ENCODE measurements at places on chromosomes 11 and 22.
A peak's percentile ranks its signal among the peaks of the same experiment; 100 is the strongest.

DNA sequence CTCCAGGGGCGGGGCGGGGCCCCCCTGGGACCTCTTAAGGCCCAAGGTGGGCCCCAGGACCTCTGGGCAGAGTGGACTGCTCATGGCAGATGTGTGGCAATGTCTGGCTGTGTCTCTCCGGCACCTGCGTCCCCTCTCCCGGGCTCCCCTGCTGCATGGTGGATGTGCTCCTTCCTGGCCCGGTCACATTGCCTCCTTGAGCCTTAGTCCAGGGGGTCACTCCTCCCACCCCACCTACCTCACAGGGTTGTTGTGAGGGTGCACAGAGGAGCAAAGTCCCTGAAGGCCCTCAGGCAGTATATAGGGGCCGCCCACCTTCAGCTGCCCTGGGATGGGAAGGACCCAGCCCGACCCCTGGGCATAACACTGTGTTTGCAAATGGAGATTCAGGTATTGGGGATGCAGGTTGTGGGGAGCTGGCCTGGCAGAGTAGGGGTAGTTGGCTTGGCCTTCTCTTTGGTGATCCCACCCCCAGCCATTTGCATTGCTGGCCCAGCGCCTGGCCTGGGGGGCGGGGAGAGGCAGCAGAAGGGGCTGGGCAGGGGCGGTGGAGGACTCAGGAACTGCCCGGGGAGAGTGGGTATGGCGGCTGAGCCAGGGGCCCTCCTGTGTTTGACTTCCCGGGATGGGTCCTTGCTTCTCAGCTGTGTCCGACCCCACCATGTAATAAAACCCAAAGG lies 11.3 kb downstream of the KCTD17 start:
- no peak for DNase-seq

DNA sequence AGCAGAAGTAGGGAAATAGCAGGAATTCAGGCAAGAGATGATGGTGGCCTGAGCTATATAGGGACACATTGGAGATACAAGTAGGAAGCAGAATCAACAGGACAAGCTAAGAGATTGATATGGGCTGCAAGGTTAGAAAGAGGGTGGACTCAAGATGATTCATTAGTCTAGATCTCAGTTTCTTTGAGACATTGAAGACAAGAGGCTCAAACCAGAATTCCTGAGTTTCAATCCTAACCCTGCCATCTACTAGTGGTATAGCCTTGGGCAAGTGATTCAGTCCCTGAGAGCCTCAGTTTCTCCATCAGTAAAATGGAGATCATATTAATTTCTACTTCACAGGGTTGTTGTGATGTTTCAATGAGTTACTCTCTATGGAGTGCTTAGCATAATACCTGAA lies 53.1 kb upstream of the NAV2 start:
- no peak for DNase-seq

DNA sequence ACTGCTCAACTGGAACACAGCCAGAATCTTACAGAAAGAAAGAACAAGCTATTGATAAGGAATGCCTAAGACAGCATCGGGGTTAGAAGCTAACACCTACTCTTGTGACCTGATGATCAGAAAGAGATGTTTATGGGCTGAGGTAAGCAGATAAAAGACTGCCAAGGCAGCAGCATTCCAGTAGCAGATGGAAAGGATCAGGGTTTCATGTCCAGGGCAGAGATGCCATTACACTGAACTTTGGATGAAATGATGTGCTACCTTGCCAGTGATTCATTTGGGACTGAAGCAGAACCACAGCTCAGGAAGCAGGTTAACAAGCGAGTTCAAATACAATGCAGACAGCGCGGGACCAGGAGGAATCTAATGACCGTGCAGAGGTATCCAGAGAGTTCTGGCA lies 27.1 kb upstream of the APOA1 start:
- DNase-seq, result no peak

DNA sequence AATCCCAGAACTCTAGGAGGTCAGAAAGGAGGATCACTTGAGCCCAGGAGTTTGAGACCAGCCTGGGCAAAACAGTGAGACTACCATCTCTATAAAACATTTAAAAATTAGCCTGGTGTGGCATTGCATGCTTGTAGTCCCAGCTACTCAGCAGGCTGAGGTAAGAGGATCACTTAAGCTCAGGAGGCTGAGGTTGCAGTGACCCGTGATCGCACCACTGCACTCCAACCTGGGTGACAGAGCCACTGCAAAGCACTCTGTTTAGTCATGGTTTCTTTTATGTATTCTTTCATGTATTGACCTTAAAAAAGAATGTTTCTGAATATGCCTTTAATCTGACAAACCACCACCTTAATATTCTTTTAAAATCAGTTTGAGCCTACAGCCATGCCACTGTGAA lies 52.2 kb downstream of the BIRC2 start:
- no peak for DNase-seq

DNA sequence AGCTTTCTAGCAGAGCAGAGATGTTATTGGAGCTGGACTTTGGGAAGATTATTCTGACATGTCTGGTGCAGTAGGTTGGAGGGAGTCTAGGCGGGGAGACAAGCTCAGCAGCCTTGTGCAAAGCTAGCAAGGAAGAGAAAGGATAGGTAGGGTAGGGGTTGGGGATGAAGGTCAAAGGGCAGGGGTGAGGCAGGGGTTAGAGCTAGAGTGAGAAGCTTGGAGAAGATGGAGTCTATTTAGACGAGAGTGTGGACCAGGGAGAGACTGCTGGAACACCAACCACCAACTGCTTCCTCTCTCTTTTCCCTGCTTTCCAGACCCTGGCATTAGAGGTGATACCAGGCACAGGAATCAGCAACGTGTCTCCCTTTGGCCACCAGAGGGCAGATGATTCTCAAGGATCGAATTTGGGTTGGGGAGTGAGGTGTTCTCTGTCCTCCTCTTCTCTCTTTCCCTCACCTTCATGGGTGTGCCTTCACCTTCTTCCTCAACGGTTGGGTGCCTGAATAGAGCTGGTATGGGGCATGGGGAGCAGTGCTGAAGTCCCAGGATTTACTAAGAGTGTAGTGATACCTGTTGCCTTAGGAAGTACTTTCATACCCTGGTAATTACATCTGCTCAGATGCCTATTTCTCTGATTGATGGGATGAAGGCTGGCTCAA lies 1.8 kb upstream of the MARK2 start:
- peak; percentile 83 for DNase-seq

DNA sequence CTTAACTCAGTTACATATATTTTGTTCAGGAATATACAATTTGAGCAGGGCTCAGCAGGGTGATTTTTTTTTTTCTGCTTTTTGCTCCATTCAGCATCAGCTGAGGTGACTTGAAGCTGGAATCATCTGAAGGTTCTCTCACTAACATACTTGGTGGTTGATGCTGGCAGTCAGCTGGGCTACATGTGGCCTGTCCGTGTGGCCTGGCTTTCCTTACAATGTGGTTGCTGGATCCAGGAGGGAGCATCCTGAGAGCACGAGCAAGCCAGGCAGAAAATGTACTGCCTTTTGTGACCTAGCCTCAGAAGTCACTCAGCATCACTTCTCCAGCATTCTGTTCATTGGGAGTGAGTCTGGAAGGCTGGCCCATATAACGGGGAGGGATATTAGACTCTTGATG lies 151.6 kb upstream of the E2F8 start:
- DNase-seq, result no peak
